NAMALWA (cell line): ENCODE measurements at places on chromosomes 4 and X.

GRCh38 chr4:71186566-71187403 is 152.0 kb upstream of the SLC4A4 start:
- no peak for DNase-seq

- peak; percentile 12 for DNase-seq
Observed at GRCh38 chr4:133694416-133694815, 507.2 kb downstream of the PABPC4L start.

- DNase-seq = no peak
Observed at GRCh38 chr4:156974264-156974663, 2.7 kb upstream of the PDGFC start.

DNA sequence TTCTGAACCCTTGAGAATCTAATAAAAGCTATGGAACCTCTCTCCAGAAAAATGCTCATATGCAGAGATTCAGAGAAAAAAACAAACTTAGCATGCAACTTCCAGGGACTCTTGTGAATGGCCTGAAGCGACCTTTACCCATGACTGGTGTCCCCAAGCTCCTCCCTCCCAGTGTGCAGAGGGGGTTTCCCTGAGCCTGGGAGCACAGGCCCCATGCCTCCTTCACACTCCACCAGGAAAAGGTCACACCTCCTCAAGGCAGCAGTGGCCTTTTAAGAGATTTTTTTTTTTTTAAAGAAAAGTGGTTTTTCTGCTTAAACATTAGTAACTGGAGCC is 13.3 kb upstream of the UBA6 start:
- DNase-seq = no peak

GRCh38 chrX:149682031-149682430 is 29.8 kb upstream of the MAGEA11 start:
- no peak for DNase-seq

- DNase-seq = no peak
Observed at GRCh38 chrX:148661035-148661434, 160.6 kb downstream of the AFF2 start.

DNA sequence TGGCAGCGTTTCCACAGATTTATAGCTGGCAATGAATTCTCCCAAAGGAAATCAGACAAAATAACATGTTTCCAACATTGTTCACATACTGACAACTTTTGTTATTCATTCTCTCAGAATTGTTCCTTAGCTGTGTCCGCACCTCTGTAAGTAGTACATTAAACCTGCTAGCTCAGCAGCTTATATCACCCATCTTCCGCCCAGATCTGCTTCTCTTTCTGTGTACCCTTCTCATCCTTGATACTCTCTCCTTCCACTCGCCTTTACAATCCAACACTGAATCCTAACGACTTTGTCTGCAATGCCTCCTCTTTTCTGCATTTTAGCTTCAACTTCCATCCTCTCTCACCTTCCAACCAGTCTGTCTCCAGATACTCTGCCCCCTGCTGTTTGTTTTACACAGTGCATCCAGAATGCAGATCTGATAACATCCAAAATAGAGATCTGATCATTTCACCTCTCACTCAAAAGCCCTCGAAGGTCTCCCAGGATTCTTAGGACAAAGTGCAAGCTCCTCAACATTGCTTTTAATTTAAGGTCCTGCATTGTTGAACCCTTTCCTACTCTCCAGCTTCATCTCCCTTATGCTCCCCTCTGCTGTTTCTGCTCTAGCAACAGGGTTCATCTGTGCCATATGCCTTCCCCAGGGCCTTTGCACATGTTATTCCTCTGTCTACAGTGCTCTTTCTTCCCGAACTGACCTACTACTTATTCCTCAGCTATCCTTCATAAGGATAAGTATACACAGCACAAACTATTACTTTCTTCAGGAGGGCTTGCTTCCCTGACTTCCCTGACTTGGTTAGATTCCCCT is 67.3 kb upstream of the VBP1 start:
- DNase-seq = peak; percentile 53

DNA sequence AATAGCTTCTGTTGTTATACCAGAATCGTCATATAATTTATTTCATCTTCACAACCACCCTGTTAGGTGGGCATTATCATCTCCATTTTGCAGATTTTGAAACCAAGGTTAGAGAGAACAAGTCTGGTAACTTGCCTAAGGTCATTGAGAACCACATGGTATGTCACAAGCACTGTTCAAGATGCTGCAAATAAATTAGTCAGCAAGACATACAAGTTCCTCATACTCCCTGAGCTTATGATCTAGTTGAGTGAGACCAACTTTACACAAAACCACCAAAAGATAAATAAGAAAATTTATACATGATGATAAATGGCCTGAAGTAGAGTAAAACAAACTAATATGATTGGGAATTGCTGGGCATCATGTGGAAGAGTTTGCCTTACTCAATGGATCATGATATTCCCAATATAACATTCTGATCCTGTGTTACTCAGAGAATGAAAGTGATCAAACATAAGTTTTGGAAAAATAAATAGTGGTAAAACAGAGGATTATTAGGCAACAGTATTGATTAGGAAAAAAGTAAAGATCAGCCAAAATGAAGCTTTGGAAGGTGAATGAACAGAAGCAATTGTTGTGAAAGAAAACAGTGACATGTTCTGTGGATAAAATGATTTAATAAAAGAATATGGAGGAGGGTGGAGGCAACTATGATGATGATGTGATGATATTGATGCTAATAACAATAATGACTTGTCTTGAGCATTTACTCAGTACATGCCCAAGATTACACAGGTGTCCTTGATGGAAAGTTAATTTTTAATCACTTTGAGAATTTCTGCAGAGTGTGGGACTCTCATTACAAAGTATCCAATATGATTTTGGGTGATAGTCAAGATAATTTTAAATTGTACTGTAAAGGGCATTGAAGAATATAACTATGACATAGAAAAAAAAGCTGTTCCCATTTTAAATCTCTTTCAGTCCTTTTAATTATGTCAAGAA is 34.1 kb upstream of the IL1RAPL1 start:
- no peak for DNase-seq

DNA sequence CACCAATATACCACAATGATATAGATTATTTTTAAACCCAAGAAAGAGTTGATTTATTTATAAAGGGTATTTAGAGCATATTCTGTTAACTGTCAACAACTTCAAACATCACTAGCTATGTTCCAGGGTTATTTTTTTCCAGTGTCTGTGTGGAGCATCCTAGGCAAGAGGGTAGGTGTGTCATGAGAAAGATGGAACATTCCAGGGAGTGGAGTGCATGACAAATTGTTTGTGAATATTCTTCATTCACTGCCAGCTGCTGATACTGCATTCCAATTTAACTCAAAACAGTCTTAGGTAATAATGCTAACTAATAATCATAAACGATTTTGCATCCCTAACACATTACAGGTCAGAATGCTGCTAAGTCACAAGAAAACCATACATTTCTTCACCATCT is 148.7 kb upstream of the RASGEF1B start:
- no peak for DNase-seq

- no peak for DNase-seq
Observed at GRCh38 chr4:169849456-169849855, 91.7 kb upstream of the HPF1 start.
